CD4-positive, alpha-beta T cell treated with Interleukin-17A for 1 hour (primary cell): ENCODE measurements at places on chromosomes 5 and 9.

DNA sequence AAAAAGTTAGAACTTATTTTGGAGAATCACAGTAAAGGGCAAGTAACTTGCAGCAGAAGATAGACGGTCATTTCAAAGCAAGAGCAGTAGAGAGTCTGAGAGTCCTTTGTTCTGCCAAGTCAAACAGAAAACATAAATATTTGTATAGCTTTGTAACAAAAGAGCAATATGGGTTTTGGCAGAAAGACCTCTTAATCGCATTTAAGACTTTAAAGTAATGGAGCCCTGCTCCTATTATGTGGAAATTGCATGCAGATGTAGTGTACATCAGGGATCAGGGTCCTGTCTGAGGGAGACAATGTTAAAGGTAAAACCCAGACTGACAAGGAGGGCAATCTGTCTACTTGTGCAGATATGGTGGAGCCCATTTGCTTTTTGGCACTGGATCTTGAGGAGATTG is 87.2 kb downstream of the PGM5 start:
- DNase-seq: no peak

DNA sequence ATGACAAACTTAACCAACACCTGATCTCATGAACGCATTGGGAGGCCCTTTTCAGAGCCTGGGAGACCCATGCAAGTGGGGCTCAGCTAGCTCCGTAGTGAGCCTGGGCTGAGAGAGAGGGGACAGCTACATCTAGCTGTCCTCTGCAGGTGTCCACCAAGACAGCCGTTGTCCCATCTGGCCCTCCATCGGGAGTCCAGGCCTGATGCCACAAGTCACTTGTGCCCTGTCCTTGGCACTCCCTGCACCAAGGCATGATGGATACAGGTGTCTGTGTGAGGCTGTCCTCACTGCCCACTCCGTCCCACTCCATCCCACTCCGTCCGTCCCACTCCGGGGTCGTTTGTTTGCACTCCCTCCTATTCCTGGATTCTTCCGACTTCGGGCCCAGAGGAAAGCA is 2.5 kb upstream of the EDF1 start:
- DNase-seq: no peak

DNA sequence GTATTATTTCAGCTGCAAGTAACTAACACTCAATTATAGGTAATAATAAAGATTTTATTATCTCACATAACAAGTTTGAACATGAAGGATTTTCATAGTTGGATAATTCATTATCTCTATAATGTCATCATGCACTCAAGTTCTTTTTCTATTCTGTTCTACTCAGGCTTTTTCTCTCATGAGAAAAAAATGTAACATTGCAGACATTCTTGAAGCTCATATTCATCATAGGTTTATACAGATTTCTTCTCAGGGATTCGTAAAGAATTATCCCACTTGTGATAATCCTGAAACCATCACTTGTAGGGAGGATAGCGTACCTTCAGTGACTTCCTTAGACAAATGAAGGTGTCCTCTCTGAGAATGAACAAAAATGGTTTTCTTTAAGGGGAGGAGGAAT is 150.3 kb downstream of the XRCC4 start:
- no peak for DNase-seq

DNA sequence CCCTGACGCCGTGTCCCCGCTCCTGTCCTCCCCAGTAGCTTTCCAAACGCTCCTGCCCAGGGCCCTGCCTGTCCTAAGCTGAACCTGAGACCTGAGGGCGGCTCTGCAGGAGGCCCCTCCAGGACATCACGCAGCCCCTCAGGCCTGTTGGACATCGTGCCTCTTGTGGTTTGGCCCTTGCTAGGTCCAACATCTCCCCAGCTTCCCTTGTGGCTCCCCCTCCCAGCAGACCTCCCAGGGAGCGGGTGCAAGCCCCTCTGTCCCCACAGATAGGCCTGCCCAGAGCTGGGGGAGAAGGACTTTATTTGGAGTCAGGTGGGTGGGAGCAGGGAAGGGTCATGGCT is 4.1 kb downstream of the OBP2B start:
- DNase-seq: no peak

DNA sequence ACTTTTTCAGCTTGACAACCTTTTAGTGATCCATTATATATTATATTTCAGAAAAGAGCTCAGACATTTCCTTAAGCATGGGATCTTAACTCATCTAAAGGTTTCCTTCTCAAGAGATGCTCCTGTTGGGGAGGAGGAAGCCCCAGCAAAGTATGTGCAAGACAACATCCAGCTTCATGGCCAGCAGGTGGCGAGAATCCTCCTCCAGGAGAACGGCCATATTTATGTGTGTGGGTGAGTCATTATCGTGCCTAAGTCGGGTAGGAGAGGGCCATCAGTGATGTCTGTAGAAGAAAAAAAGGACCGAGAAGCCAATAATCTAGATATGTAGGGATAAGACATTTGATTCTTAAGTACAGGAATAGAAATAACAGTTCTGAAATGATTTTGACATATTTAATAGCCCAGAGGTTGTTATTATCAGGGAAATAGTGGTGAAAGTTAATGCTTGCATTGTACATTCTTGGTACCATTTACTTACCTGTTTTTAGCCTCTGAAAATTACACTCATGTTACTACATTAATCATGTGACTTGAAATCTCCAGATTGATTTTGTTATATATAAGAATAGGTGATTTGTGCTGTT is 28.2 kb downstream of the MTRR start:
- DNase-seq: peak; percentile 19
